ENCODE measurements at places on chromosomes 3 and 15.

DNA sequence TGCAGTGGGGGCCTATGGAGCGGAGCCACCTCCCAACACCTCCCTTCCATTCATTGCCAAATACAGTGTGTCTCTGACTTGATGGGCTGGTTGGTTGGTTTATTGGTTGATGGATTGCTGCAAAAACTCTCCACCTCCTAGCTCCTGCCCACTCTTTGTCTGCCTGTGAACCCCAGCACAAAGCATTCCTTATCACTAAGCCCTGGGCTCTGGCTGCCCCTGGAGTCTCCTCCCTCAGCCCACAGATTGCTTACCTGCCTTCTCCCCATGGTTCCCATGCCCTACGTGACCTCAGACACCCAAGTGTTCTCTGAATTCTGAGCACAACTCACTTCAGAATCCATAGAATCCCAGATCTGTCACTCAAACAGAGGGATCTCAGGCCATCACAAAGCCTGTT, 139.1 kb upstream of the TPM1 start:
- DNase-seq = no peak

GRCh38 chr3:174957551-174958001, 98.4 kb downstream of the NAALADL2 start:
- DNase-seq = no peak

GRCh38 chr3:87796137-87796842, 262.5 kb downstream of the CGGBP1 start:
- no peak for DNase-seq

DNA sequence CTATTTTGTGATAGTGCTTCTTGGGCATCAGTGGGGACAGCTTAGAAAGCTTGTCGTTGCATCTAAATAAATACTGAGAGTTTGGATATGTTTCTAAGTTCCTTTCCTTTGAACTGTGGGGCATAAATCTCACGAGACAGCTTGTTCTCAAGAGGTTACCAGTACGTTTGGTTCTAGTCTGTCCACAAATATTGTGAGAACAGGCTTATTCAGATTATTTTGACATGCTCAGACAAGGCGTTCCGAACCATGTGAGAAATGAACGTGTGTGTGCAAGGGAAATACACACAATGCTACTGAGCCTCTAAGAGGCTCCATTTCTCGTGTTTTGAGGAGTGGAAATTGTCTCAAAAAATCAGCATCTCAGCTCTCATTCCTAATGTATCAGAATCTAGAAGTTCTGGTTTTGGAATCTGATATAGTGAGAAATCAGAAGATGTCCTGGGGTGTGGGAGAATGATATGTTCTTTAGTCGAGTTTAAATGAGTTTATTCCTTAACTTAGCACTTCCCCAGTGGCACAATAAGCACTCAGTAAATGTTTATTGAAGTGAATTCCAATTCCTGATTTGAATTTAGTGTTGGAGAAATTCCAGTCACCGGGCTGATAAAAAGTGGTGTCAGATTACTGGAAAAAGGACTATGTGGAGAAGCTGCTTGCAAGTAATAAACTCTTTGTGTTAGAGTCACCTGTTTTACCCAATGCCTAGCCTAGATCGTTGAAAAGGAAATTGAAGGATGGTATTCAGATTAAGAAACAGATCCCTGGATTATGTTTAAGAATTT, 481.5 kb downstream of the LPP start:
- DNase-seq = no peak

DNA sequence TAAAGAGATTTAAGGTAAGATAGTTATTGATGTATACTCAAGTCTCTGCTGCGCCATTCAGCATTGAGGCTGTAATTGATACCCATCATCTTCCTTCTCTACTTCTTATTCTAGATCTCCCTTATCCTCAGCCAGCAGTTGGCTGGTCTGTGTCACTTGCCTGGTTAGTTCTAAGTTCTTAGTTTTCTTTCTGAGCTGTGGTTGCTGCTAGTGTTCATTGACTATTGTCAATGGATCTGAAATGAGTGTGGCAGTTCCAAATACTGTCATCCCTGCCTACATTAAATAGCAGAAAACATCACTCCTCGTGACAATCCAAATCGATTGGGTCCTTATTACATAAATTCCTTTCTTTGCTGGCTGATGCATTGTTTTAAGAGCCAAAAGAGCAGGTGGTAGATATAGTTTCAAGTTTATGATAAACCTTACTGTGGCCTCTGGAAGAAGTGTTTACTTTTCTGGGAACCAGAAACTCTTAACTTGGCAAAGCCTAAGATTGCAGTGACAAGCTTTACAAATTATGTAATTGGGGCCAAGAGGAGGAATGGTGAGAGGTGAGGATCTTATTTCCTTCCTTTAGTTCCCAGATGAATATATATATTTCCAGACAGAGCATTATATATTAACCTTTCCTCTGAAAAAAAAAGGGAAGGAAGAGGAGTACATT, 168.0 kb downstream of the GMNC start:
- DNase-seq = no peak

DNA sequence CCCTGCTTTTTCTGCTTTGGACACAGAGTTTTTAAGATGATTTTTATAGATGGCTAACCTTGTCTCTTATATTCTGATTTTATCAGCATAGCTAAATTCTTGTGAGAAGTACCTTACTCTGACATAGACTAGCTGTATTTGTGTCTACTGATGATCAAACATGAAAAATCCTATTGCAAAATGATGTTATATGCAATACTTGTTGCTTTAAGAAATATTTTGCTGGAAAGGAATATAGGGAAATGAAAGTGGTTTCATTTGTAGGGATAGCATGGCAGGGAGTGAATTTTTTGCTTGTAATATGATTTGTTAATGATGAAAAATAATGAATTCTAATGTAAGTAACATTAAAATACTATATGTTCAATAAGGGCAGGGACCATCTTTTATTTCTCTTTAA, 35.9 kb downstream of the CFAP91 start:
- DNase-seq = no peak

- DNase-seq = no peak
Measured at GRCh38 chr3:129481766-129482332, 41.8 kb downstream of the IFT122 start.

DNA sequence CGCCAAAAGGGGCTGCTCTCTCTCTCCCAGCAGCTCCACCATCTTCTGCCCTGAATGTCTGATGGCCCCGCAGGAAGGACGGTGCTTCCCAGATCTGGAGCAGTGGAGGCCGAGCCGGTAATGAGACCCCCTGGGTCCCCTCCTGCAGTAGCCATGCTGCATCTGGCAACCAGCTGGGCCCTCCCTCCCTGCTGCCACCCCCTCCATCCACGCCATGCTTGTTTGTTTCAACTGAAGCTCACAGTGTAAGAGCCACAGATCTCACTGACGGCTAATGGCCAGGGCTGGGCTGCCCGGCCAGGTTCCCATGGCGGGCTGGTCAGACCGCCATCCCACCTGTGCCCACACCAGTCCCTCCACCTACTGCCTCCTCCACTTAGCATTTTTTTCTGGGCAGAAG, 260.8 kb downstream of the UACA start:
- no peak for DNase-seq

DNA sequence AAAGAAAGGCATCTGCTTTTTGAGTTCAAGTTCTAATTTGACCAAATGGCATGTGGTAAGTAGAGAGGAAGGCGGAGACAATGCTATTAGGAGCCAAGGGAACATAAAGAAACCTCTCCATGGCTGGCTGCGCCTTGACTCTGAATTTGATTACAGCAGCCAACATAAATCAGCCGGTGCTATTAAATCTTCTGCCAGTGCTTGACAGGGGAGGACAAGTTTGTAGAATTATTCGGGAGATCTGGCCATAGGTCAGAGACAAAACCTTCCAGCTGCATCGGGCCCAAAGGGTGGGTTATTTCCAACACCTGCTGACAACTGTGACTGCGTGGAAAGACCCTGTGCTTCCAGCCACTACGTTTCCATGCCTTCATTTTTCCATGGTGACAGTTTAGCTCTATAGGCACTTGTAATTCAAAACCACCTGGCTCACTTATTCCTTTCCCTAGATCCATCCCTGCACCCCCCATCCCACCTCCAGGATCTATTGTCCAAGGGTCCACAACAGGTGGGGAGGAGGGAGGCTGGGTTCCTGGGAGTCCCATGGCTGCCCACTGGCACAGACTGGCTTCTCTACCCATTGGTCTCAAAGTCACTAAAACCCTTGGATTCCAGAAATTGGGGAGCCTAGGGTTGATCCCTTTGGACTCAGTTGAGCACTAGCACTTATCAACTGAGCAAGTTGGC, 15.9 kb downstream of the COLQ start:
- DNase-seq = no peak
